ENCODE measurements at places on chromosomes 11 and 22. TPM values are rescaled to one million over a fixed set of nuclear protein-coding genes. Genes with fewer than 3 reads are reported as not detected.

Gene PAMR1
- total RNA-seq, result 7.6 TPM

DNA sequence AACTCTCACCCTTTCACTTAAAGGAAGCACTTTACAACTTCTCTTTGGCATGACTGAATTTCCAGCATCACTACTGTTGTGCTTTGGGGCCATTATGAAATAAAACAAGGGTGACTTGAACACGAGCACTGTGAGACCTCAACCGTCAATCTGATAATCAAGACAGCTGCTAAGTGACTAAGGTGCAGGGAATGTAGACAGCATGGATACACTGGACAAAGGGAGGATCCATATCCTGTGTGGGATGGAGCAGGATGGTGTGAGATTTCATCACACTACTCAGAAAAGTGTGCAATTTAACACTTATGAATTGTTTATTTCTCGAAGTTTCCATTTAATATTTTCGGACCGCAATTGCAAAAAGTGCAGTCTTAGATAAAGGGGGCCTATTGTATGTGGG, 16.1 kb upstream of the EXPH5 start:
- DNase-seq, result no peak

DNA sequence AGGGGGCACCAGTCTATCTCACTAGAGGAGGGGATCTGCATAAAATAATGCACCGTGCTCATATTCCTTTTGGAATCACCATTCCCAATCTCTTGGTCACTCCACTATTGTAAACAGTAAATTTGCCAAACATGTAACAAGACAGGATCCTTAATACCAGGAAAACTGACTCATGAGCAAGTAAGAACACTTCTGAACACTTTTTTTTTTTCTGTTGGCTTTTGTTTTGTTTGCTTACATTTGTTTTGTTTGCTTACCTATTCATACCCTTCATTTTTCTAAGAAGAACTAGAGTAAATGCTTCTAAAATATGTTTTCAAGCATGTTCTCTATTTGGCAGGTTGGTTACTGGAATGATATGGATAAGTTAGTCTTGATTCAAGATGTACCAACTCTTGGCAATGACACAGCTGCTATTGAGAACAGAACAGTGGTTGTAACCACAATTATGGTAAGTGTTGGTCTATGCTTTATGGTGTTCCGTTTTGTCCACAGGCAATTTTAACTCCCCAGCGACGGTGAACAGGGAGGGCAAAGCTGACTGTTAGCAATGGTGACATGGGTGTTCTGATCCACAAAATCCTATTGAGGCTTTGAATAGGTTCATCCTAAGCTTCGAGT, 111.8 kb downstream of the MSANTD4 start:
- no peak for DNase-seq

- DNase-seq, result no peak
Measured at GRCh38 chr22:50537765-50538164, 7.9 kb upstream of the KLHDC7B start.

DNA sequence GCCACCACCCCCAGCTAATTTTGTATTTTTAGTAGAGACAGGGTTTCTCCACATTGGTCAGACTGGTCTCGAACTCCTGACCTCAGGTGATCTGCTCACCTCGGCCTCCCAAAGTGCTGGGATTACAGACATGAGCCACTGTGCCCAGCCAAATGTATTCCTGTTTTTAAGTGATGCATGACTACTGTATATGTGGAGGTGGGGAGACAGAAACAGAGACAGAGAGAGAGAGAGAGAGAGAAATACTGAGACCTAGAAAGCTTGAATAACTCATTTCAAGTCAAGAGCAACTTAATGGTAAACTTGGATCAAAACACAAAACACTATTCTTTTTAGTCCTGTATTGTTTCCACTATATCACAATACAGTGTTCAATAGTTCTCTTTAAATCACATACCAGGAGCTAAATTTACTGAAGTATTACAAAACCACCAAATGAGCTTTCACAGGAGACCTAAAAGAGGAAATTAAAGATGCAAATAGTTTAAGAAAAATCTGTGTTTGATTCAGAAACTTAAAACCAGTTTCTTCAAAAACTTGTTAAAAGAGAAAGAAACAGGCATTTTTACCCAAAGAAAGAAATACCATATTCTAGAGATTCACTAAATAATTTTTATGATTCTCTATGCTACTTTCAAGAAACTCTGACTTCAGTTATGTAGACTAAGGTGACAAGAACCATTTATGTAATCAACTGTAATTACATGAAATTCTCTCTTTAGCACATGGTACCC, 188.7 kb downstream of the ETS1 start:
- no peak for DNase-seq

Measured in mucosa of gallbladder (tissue), 1 donor.